ENCODE measurements at places on chromosomes 3 and 15.

- peak; percentile 14 for DNase-seq
Observed at GRCh38 chr3:159989973-159990846, 1.6 kb downstream of the IL12A start.

DNA sequence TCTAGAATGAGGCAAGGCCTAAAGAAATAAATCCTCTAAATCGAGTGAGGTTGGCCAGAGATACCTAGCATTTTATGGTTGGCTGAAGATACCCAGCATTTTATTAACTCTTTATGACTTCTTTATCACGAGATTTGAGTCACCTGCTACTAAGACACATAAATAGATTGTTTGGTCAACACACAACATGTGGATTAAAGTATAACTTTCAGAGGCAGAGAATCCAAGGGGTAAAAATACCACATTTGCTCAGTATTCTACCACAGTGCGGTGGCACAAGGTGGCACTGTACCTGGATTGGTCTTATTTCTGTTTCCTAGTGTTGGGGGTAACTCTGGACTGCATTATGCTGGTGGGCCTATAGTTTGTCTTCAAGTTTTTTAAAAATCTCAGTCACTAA, 27.0 kb upstream of the VILL start:
- DNase-seq = no peak

GRCh38 chr3:79846148-79846933, 78.5 kb upstream of the ROBO1 start:
- peak; percentile 28 for DNase-seq

- DNase-seq = no peak
Observed at GRCh38 chr3:179865861-179866505, 170.8 kb downstream of the PEX5L start.

DNA sequence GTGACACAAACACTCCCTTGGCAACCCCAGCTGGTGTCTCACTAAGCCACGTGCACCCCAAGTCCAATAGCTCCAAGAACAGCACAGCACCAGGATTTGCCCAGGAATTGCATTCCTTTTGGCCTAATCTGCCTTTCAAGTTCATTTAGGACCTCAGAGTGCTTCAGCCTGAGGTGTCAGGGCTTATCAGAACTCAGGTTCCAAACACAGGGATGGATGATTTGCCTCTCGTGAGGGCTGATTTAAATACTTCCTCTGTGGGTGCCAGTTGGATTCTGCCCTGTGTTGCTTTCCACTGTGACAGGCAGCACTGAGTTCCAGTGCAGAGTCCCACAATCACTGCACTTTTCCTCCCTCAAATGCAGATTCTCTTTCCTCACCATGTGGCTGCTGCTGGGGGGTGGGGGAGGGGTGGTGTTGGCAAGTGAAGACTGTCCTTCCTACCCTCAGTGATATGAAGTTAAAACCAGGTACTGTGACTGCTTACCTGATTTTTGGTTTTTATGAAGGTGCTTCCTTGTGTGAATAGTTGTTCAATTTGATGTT, 204.3 kb upstream of the STAC start:
- no peak for DNase-seq

- DNase-seq = no peak
Observed at GRCh38 chr3:86830566-86830965, 160.4 kb downstream of the VGLL3 start.

DNA sequence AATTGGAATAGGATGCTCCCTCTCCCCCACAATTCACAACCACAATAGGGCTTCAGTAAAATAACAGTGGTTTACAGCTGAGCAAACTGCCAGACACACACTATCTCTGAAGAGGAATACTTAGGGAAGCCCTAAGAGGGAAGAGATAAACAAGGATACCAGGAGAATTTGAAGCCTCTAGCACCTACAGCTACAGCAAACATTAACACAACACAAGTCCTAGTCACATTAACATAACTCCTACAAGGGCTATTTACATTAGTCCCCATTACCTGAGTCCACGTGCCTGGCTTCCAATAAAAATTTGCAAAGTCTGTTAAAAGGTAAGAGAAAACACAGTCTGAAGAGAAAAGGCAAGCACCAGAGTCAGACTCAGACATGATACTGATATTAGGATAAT, 346.9 kb upstream of the CDIN1 start:
- no peak for DNase-seq

- DNase-seq = no peak
Observed at GRCh38 chr3:128807186-128807830, 72.1 kb upstream of the ACAD9 start.

DNA sequence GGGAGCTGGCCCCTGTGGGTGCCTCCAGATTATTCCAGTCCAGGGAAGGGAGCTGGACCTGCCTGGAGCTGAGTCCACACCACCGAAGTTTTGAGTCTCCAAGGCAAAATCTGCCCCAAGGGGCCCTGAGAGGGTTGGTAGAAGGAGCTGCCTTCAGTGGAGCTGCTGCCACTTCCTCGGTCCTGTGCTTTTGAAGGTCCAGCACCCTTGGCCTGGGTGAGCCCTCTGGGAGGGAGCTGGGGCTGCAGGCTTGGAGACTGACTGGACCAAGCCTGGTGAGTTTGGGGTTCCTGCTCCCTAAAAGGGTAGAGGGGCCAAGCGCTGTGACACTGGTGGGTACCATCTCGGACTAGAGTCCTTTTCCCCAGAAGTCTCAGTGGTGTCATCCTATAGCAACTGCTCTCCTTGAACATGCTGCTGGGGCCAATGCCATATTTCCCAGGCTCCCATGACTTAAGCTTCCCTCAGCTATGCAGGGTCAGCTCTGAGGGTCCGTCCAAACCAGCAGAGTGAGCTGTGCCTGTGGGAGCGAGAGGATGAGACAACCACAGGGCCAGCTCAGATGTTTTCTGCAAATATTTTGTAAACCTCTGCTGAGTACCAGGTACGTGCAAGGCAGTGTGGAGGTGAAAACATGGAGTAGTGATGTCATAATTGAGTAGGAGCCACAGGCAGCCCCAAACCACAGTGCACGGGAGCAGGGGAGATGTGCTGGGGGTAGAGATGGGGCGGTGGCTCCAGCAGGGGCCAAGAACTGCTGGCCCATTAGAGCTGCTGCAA, 96.0 kb downstream of the ABHD5 start:
- no peak for DNase-seq

GRCh38 chr3:168216851-168217250, 121.1 kb upstream of the GOLIM4 start:
- DNase-seq = no peak

DNA sequence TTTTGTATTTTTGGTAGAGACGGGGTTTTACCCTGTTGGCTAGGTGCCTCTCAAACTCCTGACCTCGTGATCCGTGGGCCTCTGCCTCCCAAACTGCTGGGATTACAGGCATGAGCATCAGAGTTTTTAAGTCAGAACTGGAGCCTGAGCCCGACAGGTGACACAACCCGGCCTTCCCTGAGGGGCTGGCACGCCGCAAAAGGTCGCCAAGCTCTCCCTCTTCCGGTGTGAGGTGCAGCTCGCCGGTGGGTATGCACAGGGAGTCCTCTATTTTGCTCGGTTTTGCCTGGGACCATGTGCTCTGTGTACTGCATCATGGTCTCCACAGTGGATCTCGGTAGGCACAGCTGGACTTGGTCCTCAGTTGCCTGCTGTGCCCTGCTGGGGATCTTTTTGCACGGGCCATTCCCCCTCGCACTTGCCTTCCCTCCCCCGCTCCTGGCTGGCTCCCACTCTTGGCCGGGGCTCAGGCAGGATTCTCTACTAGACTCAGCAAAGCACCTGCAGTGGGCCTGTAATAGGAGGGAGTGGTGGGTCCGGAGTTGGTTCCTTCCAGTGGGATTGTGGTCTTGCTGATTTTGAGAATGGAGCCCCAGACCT, 101.2 kb upstream of the KLF13 start:
- no peak for DNase-seq

DNA sequence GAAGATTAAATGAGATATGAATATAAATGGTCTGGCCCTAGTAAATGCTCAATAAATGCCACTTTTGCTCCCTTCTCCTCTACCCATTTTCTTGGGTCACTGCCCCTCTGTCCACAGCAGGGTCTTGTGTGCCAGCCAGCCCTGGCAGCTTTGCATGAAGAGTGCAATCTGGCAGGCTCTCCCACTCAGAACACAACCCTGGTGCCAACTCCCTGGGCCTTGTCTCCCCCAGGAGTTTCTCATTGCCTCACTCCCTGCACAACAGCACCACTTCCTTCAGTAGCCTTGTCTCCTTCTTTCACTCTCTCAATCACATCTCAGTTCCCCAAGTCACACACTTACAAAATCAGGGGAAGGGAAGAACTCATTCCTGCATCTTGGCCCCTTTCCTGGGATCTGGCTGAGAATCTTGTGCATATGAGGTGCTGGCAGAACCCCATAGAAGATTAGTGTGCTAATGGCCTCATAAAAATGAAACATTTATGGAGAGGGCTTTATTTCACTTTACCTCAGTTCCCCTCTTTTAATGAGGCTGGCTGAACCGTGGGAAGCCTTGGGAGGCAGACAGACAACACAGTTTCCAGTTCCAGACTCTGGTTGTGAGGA, 445.9 kb upstream of the PROK2 start:
- no peak for DNase-seq

GRCh38 chr3:110307065-110307809, 764.4 kb upstream of the NECTIN3 start:
- DNase-seq = no peak

- DNase-seq = no peak
Observed at GRCh38 chr3:156418428-156418827, 136.5 kb downstream of the SSR3 start.

DNA sequence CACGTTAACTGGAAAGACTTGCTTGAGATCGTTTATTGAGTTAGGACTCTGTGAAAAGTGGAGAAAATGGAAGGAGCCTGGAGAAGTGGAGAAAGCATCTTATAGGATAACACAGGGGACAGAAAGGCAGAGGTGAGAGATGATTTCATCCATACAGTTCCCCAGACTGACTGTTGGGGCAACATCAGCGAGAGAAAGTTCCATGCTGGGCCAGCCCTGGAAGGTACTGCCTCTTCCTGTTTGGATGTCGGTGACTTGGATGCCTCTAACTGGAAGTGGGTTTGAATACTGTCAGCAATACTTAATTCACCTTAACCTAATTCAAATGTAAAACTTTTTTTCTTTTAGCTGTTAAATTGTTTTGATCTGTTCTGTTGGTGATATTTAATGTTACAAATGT, 32.3 kb downstream of the ATP13A5 start:
- no peak for DNase-seq

- DNase-seq = no peak
Observed at GRCh38 chr15:70508561-70509281, 254.6 kb downstream of the UACA start.

GRCh38 chr3:62527474-62527873, 154.1 kb upstream of the FEZF2 start:
- no peak for DNase-seq

- DNase-seq = no peak
Observed at GRCh38 chr15:87916208-87916607, 340.3 kb downstream of the NTRK3 start.

DNA sequence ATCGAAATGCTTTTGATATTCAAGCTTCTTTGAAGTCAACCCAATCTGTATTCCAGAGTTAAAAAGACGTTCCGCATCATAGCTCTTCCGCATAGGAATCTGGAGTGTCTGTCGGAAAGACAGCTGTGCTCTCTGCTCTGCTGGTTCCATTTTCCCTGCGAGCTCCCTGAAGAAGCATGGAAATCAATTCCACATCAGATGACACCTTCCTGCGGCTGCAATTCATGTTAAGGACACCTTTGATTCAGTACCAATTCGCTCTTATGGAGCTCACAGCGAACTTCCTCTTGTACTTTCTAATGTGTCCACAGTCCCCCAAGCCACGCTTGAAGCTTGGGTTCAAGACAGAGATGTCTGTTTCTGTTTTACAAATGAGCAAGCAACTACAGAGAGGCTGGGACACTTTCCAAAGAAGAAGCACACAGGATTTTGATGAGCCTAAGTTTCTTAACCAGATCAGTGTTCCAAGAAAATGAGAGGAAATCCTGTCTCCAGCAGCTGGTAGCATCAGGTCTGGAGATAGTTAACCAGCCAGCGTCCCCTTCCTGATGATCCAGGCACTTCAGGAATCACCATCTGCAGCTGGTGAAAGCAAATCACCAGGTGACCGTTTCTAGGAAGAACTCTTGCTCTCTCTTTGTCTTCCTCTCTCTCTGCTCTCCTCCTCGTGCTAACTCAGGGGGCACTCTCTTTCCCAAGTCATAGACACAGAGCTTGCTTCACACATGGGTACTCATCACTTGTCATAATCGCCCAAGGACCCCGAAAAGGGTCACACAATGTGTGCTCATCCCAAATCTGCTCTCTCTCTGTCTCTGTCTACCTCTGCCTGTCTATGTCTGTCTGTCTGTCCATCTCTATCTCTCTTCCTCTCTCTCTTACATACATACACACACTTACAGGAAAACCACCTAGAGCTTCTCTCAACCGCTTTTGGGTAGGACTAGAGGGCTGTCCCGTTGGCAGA, 281.8 kb downstream of the FAM43A start:
- no peak for DNase-seq

GRCh38 chr3:138942271-138942670, 4.7 kb downstream of the FOXL2 start:
- no peak for DNase-seq

- DNase-seq = peak; percentile 51
Observed at GRCh38 chr15:92809880-92810361, 90.2 kb upstream of the CHD2 start.

GRCh38 chr3:52805270-52806039, 10.9 kb downstream of the ITIH3 start:
- no peak for DNase-seq

- DNase-seq = peak; percentile 19
Observed at GRCh38 chr15:70140543-70141375, 43.0 kb upstream of the TLE3 start.

GRCh38 chr15:68298882-68299381, 21.4 kb downstream of the FEM1B start:
- peak; percentile 41 for DNase-seq

GRCh38 chr15:97085731-97086130, 755.2 kb downstream of the NR2F2 start:
- no peak for DNase-seq

DNA sequence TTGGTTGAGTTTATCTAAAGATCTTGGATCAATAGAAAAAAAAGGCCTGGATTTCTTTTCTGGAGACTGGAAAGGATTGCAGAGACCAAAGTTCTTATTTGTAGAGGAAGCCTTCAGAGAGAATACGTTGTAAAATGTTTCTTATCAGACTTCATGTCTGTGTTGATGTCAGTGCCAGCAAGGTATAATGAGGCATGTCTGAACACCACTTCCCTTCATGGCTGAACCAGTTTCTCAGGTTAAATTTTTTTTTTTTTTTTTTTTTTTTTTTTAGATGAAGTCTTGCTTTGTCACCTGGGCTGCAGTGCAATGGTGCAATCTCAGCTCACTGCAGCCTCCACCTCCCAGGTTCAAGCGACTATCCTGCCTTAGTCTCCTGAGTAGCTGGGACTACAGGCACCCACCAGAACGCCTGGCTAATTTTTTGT, 17.8 kb upstream of the ZNF774 start:
- DNase-seq = no peak

- no peak for DNase-seq
Observed at GRCh38 chr3:55720614-55721013, 233.5 kb upstream of the WNT5A start.

All from AML-193 (cell line).